ENCODE measurements at places on chromosomes 16 and 17.

GRCh38 chr16:10971560-10971961, 27.2 kb downstream of the CLEC16A start:
- DNase-seq, result no peak

DNA sequence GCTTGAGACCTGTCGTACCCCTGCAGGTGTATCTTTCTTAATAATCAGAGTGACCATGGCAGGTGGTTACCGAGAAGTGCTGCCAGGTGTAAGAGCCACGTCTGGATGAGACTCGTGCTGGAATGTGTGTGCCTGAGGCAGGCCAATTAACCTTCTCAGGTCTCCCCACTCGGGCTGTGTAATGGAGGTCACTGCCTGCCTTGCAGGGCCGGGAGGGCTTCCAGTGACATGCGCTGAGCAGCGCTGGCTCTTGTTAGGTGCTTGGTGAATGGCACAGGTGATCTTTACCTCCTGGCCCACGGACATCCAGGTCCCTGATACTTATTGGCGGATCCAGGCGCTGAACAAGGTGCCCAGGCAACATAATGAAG, 4.6 kb upstream of the GSE1 start:
- no peak for DNase-seq

DNA sequence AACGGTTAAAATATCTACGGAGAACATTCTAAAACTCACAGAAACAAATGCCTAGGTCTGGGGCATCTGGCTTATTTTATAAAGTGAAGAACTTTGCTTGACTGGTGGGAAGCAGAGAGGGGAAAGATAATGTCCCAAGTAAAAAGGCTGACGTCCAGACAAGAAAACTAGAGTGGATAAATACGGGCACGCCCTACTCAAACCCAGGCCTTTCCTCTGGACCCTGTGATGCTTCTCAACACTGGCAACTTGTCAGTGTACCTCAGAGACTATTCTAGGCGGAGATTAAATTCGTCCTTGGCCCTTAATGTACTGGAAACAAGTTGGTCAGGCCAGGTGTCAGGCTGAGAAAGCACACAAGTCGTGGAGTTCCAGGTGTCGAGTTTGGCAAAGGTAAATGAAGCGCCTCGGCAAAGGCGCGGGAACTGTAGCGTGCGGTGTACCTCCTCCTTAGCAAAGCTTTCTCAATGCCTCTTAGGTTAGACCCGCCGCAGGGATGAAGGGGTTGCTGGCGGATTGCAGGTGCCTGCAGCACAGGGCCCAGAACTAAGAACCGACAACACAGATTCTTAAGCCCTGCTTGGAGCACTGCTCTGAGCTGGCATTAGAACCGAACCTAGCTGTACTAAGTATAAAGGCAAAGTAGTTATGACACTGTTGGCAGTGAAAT, 668 bp upstream of the UNK start:
- DNase-seq, result no peak

GRCh38 chr17:40355804-40356758, 8.5 kb downstream of the GJD3 start:
- no peak for DNase-seq

DNA sequence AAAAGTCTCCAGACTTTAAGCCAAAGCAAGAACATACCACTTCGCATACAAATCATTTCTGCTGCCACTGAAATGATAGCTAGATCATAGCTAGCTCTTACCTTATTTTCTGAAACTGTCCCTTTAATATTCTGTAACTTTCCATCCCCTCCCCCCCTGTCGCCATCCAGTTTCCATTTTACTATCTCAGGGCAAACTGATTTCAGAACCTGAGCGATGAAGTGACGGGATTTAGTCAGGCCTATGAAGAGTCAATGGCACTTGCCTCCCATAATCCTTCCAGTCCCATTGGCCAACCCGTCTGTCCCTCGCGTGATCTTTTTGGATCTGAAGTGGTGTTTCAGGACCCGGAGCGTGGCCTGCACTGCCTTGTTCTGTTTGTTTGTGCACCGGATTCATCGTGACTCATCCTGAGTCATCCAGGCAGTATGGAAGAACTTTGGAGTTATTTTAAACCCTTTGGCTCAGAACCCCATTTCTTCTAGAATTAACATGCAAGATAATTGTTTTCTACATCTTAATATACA, 199.8 kb upstream of the CHMP6 start:
- DNase-seq, result no peak

DNA sequence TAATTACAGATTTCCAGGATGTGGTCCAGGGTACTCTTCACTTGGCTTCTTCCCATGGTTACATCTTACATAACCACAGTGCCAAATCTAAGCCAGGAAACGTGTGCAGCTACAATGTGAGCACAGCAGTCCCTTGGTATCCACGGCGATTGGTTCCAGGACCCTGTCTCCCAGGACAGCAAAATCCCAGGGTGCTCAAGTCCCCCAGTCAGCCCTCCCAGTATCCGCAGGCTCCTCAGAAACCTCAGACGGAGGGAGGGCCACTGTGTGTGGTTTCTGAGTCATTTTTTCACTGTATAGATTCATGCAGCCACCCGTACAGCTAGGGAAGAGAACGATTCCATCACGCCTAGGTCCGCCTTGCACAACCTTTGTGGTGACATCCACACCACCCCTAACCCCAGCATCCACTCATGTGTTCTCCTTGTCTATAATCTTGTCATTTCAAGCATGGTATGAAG, 11.1 kb upstream of the ATP2C2 start:
- DNase-seq, result no peak

DNA sequence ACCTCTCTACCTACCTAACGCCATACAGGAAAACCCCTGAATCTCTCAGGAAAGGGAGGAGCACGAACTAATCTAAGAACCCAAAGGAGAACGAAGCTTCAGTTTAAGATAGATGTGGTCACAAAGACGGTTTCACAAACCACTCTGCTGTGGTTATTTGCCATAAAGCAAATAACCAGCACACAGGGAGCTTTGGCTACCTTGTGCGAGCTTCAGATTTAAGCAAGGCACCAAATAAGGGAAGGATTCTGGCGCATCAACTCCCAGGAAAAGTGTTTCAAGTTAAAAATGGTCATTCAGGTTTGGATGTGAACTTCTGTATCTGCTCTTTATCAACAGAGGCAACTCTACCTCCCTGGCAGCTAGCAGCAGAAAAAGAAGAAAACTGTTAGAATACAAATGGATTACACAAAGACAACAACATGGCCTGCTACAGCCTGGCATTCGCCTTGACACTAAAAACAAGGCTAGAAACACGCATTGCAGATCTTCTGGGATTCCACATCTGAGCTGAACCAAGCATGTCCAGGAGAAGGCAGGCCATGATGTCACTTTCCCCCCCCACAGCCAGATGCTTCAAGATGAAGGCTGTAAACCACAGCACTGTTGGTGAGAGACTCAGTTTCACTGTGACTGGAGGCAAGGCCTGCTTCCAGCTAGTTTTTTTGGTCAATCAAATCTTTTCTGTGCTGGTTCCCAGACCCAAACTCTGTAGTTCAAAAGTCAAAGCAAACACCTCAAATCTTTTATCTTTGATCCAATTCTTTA, 43.6 kb downstream of the SMG6 start:
- no peak for DNase-seq

DNA sequence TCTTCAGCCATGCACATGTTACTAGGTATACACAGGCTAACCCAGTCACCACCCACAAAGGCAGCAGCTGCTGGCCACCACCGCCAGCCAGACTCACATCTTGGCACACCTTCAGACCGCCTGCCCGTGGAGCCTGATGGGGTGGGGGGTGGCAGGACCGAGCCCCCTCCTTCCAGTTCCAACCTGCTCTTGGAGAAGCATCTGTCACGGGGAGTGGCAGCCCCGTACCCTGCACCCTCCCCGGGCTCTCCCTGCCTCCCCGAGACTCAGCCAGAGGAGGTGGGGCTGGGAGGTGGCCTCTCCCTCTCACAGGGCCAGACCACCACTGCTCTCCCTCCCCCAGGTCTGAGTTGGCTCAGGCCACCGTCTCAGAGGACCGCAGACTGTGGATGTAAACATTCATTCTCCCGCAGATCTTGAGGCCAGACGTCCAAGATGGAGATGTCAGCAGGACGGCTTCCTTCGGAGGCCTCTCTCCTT, 11.3 kb upstream of the RBFOX3 start:
- no peak for DNase-seq

GRCh38 chr17:63826468-63827001, 696 bp upstream of the PSMC5 start:
- DNase-seq, result no peak

GRCh38 chr16:1030473-1030901, 42.1 kb upstream of the SSTR5 start:
- DNase-seq, result no peak

DNA sequence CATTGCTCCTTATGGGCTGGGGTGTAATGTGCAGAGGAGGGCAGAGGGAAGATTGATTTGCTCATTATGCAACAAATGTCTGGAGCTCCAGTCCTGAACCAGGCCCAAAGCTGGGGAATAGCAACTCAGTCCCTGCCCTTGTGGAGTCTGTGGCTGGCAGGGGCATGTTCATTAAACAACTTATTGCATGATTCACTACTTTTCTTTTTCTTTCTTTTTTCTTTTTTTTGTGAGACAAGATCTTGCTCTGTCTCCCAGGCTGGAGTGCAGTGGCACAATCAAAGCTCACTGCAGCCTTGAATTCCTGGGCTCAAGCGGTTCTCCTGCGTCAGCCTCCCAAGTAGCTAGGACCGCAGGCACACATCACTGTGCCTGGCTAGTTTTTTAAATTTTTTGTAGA, 23.1 kb downstream of the MSI2 start:
- DNase-seq, result no peak

DNA sequence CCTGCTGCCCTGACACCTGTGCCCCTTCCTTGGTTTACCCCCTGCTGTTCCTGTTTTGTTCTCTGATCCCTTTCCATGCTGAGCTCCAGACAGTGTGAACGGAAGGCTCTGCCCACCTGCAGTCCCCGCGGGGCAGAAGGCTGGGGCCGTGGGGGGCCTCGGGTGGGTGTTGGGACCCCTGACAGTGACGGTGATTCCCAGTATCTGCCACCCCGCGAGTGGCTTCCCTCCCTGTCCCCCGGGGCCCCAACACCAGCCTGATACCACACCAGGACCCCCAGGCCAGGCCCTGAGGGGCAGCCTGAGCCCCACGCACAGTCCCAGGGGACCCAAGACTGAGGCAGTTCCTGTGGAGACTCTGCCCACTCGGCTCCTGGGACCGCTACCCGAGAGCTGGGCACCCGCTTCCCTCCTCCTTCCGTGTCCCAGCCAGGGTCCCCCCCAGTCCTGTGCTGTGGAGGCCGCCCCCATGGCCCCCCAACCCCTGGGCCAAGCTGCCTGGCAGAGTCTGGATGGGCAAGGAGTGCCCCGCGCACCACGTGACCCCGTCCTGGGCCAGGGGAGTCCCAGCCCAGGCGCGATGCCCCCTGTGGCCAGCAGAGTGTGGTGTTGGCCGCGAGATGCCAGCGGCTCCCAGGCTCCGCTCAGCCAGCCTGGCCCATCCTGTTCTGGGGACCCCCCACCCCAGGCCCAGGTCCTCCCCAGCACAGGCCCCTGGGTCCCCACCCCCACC, 10.0 kb upstream of the C1QTNF8 start:
- peak; percentile 36 for DNase-seq

DNA sequence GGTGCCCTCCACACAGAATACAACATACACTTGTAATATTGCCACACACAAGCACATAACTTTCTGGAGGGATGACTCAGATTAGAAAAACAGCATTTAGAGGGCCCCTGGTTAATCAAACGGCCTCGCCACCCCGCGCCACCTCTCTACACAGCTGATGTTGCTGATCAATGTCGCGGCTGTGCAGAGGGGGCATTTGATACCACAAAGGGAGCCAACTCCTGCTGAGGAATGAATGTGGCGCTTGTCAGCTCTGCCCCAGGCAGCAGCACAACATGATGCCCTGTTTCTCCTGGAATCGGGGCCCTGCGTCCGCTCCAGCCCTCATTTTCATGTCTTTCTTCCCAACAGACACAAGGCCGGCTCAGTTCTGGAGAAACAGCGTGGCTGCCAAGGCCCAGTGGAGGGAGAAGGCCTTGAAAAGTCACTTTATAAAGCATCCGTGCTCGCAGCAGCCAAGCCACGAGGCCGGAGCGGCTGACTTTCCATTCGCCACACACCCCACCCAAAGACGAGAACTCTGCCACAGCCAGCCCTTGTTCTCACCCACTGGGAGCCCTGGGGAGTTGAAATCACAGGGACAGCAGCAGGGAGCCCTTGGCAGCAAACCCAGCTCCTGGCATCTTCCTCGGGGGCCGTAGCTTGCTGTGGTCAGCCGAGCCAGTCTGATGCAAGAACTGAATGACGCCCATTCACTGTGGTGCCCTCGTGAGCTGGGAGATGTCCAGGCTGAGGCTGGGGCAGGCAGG, 65.6 kb downstream of the XYLT1 start:
- DNase-seq, result no peak

- no peak for DNase-seq
Measured at GRCh38 chr17:55527540-55528118, 16.4 kb upstream of the SMIM36 start.

GRCh38 chr16:2481676-2482075, 6.7 kb downstream of the TBC1D24 start:
- DNase-seq, result no peak

GRCh38 chr17:75763613-75764416, 1.2 kb downstream of the GALK1 start:
- DNase-seq, result no peak

GRCh38 chr16:68790130-68790761, 53.1 kb upstream of the TANGO6 start:
- DNase-seq, result no peak

GRCh38 chr17:58605986-58606385, 85.9 kb downstream of the TEX14 start:
- no peak for DNase-seq

GRCh38 chr17:31291820-31292219, 5.2 kb downstream of the OMG start:
- DNase-seq, result no peak

GRCh38 chr16:78669994-78670393, 570.5 kb downstream of the WWOX start:
- DNase-seq, result no peak

DNA sequence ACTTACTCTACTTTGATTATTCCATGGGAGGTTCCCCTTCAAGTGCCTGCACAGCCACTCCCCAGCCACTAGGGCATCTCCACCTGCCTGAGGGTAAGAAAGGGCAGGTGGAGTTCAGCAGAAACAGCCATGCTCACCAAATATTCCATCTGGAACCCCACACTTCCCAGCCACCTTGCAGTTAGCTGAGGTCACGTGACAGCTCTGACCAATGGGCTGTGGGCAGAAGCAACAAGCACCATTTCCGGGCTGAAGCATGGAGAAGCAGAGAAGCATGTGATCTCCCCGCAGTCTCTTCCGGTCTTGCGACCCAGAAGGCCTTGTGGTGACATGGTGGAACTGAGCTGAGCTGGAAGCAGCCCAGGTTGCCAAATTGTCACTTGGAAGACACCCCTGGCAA, 108.6 kb downstream of the CCT6B start:
- peak; percentile 59 for DNase-seq

- DNase-seq, result no peak
Measured at GRCh38 chr16:17252064-17252463, 218.7 kb downstream of the XYLT1 start.

- DNase-seq, result no peak
Measured at GRCh38 chr17:56973520-56973919, 4.4 kb upstream of the SCPEP1 start.
